Activated CD4-positive, alpha-beta T cell treated with anti-CD3 and anti-CD28 coated beads, Interleukin-2, amount 50 U/mL, for 24 hours (primary cell): ENCODE measurements at places on chromosomes 1 and 21.

DNA sequence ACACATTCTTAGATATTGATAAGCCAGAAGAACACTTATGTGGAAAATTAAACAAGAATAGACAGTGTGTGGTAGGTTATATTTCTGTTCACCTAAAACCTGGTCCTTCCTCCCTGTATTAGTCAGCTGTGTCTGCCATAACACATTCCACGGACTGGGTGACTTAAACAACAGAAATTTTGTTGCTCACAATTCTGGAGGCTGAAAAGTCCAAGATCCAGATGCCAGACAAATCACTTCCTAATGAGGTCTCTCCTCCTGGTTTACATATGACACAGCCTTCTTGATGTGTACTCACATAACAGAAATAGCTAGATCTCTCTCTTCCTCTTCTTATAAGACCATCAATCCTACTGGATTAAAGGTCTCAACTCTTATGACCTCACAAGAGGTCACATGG is 25.7 kb downstream of the JMJD4 start:
- DNase-seq, result no peak

DNA sequence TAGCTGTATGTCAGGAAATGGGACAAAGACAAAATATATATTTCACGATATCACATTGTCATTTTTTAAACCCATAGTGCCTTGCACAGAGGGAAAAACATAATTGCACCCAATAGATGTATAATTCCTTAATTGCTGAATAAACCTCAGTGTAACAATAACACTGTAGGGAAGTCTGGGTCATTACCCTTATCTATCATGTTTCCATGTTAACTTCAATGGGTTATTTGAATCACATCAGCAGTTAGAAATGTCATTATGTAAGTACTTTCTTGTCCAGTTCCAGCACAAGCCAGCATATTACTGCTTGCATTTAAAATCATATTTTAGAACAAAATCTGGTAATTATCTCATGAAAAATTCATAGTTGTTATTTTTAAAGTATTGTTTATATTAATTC is 222.7 kb downstream of the HMCN1 start:
- DNase-seq, result no peak

DNA sequence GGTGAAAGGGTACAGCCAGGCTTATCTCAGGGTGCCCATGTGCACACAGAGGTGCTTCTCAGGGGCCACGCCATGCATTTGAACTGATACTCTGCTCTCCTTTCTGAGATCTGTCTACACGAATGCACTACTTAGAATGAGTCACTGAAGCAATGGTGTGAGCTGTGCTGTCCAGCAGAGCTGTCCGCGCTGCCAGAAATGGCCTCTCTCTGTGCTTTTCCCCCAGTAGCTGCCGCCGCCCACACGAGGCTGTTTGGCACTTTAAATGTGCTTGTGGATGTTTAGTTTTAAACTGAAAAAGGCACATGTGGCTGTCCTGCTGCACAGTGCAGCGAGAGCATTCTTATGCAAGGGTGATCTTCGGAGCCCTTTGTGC is 87.1 kb upstream of the COL6A1 start:
- DNase-seq, result no peak

DNA sequence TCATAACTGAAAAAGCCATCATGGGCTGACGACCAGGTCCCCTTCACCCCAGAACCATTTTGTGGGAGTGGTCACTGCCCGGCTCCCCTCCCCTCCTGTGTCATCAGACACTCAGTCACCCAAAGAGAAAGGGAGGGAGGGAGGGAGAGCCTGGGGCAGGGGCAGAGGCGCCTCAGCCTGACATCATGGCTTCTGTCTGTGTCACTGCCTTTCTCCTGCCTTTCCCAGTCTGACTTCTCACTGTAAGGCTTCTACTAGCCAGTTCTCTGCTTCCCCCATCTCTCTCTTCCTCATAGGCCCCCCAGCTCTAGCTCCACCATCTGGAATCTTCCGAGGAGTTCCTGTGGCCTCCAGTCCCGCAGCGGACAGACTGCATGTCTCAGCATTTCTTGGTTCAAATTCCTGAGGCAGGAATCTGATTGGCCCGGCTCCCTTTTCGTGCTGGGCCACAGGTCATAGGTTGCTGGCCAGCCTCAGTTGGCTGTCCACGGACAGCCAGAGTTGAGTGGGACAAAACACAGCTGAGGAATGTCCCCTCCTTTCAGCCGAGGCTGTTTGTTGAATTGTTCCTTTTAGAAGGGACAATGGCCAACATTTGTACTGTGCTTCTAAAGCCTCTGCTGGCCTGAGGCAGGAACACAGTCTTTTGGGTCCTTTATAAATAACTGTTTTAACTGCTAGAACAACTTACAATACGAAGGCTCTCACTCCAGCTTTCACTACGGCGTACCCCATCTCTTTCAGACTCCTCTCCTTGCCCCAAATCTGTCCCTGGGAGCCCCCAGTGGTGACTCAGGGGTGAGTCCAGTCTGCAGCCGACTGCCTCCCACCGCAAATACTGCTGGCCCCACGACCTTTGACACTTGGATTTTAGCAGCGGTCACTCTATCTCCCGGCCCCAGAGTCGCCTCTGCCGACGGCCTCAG is 18.7 kb upstream of the KANK4 start:
- DNase-seq, result no peak

GRCh38 chr1:80053613-80054012 is 1047.1 kb upstream of the ADGRL4 start:
- DNase-seq, result no peak

GRCh38 chr1:159942632-159943277 is 2.7 kb downstream of the IGSF9 start:
- no peak for DNase-seq

DNA sequence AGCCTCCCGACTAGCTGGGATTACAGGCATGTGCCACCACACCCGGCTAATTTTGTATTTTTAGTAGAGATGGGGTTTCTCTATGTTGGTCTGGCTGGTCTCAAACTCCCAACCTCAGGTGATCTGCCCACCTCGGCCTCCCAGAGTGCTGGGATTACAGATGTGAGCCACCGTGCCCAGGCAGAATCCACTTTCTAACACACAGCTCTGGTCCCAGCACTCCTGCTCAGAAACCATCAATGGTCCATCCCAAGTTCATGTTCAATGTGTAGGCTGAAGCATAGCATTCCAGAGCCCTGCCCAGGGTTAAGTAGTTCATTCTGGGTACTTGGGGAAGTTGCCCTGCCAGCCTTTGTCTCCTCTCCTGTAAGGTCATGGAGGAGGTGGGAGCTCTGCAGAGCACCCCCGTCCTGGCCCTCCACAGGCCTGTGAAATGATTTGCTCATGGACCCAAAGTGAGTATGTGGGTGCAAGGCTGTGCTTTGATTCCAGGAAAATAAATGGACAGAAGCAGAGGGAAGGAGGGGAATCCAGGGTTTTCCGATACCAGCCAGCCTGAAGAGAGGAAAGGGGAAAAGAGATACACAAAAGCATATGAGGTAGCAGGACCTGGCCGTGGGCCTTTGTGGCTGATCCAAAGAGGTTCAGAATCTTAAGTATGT is 55.2 kb downstream of the NENF start:
- no peak for DNase-seq

DNA sequence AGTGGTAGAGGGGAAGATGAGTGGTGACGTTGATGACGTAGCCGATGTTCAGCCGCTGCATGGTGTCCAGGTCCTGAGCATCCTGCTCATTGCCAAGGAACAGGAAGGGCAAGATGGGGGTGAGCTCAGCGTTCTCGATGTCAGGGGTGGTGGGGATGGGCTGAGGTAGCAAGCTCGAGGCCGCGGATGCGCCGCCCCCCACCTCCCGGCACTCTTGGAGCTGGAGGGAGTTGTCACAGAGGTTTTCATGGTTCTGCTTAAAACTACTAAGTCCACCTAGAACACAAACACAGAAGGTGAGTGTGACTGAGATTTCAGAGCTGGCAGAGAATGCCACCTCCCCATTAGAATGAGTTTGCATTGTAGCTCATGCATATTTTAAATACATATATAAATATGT is 35.7 kb downstream of the DUSP10 start:
- DNase-seq, result no peak

DNA sequence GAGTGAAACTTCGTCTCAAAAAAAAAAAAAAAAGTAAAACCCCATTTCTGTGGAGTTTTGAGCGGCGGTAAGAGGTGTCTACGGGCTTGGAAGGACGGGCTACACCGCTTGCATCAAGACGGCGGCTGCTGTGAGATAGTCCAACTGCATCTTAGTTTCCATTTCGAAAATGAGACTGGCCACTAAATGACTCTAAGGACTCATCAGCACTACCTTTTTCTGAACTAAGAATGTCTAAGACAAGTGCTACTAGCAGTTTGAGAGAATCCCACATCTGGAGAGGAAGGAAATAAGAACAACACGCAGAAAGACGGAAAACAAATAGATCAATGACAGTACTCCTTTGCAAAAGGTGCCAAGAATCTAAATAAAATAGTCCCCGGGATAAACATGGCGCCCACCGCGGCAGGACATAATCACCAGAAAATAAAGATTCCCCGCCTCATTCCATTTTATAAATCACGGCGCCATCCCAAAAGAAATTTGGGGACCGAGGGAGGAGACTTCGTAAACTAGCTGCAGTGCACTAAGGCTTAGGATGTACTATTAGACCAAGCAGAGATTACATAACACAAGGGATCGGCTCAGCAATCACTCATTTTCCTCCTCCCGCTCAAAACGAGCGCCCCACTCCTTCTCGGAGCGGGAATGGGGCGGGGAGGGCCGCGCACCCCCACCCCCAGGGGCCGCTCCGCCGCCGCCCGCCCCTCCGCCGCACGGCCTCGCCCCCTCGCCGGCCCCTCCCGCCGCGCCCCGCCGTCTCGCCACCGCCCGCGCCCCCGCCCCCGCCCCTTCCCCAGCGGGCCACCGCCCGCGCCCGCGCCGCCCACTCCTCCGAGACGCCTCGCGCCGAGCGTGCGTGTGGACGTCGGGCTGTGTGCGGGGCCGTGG is 1.1 kb downstream of the POGZ start:
- peak; percentile 17 for DNase-seq

DNA sequence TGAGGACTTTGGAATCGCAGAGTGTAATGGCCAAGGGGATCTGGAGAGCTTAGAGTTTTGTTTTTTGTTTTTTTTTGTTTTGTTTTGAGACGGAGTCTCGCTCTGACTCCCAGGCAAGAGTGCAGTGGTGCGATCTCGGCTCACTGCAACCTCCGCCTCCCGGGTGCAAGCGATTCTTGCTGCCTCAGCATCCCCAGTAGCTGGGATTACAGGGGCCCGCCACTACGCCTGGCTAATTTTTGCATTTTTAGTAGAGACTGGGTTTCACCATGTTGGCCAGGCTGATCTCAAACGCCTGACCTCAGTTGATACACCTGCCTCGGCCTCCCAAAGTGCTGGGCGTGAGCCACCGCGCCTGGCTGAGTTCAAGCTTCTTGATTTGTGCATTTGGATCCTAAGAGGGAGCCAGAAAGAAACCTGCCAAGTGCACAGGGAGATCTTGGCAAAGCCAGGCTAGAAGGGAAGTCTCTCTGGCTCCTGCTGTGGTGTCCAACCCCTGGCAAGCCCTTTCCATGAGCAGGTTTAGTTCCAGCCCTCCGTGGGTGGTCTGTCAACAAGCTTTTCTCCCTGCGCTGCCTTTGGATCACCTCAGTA is 852 bp downstream of the FAAH start:
- DNase-seq, result no peak

- DNase-seq, result no peak
These were observed 18.6 kb upstream of the RGS8 start for GRCh38 chr1:182702826-182703524.

DNA sequence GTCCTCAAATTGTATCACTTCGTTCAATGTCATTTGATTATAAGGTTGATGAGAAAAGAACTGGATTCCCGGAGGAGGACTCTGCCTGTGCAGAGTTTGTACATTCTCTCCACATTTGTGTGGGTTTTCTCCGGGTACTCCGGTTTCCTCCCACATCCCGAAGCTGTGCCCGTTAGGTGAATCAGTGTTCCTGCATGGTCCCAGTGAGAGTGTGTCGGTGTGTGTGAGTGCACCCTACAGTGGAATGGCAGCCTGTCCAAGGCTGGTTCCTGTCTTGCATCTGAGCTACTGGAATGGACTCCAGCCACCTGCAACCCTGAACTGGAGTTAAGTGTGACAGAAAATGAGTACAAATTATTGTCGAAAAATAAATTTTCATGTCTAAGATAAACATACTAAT is 92.2 kb upstream of the KCTD3 start:
- DNase-seq, result no peak

- no peak for DNase-seq
These were observed 725 bp downstream of the RTCA start for GRCh38 chr1:100266741-100267140.

DNA sequence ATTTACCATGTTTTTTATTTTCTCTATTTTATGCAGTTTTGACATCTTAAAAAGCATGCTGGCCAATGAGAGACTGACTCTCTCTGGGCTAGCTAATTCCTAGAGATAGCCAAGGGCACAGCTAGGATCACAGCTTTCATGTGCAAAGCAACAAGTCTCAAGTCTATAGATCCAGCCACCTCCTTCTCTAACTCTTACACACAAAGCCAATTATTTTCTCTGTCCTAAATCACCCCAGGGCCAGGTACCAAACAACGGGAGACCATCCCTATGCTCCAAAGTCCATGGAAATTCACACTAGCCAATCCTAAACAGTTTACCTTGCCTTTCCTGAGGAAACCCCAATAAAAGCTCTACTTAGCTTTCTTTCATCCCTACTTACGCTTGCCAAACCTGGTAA is 38.0 kb downstream of the ARHGAP29 start:
- no peak for DNase-seq

- no peak for DNase-seq
These were observed 42.8 kb upstream of the IFI44L start for GRCh38 chr1:78577257-78578100.

- no peak for DNase-seq
These were observed 14.4 kb upstream of the FCRL5 start for GRCh38 chr1:157566484-157567300.

- DNase-seq, result no peak
These were observed 36.4 kb upstream of the TRABD2B start for GRCh38 chr1:48033495-48034045.

DNA sequence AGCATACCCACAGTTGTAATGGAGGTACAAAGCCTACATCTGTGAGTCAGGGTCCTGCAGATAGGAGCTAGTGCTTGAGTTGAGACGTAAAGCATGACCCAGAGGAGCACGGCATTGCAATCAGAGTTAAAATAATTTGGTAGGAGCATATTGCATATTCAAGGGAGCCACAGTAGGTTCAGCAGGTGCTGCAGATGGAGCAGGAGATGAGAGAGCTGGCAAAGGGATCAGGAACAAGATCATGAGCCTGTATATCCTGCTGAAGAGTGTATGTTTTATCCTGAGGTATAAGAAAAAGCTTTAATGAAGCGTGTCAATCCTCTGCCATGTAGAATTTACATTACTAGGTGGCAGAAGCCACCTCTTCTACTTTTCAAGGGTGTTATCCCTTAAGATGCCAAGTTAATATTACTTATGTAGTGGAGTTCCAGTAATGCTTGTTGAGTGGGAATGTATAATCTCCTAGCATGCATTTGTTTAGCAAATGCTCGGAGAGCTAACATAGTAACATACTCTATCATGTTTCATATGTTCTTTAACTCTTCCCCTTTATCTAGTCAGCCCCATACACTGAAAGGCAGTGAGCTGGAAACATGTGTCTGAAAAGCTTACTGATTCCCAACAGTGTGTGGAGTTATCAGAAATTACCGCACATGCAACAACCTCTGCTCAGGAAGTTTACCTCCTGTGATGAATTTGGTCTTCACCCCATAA is 300.3 kb downstream of the GRIK1 start:
- DNase-seq, result no peak

- no peak for DNase-seq
These were observed 29.9 kb downstream of the KRTAP19-8 start for GRCh38 chr21:31008355-31008754.

- no peak for DNase-seq
These were observed 57.9 kb upstream of the PDE9A start for GRCh38 chr21:42595283-42596187.

- DNase-seq, result no peak
These were observed 43.4 kb downstream of the SHCBP1L start for GRCh38 chr1:182909578-182909977.
